ENCODE measurements at places on chromosomes 4 and X.
A peak's percentile ranks its signal among the peaks of the same experiment; 100 is the strongest.

GRCh38 chrX:132795181-132795580, 163.2 kb downstream of the HS6ST2 start:
- no peak for DNase-seq

GRCh38 chrX:30787012-30787411, 102.0 kb downstream of the TAB3 start:
- DNase-seq, result no peak

- no peak for DNase-seq
Measured at GRCh38 chrX:50813843-50814661, at the start of gene SHROOM4. TSS of gene SHROOM4 (minus strand) at chrX:50814194. CDS start at chrX:50814018, 176 bp downstream.

DNA sequence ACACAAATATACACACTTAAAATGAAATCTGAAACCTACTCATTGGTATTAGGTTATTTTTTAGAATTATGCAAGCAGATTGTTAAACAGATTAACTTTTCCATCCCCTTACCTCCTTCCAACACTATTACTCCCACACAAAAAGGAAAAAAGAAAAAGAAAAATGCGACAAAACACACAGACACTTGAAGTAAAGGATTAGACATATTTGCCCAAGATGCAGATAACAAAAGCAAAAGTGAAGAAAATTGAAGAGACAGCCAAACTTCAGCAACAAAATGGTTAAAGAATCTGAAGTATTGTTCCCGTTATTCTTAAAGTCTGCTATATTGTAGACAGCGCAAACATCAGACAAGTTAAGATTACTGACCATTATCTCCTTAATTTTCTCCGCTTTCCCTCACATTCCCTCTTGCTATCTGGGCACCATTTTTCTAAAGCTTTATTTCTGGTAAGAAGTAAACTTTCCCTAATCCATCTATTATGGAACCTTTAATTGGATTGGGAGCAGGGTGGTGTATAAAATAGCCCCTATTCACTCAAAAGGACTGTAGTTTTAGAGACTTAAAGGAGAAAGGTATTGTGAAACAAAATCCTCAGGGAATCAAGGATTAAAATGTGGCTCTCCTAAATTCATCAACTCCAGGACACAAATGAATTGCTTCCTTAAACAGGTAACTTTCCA, 34.7 kb upstream of the MAB21L2 start:
- no peak for DNase-seq

- DNase-seq, result no peak
Measured at GRCh38 chrX:1659664-1660461, 45.0 kb downstream of the ASMT start.

- DNase-seq, result no peak
Measured at GRCh38 chr4:57607566-57608180, 497.5 kb upstream of the IGFBP7 start.

DNA sequence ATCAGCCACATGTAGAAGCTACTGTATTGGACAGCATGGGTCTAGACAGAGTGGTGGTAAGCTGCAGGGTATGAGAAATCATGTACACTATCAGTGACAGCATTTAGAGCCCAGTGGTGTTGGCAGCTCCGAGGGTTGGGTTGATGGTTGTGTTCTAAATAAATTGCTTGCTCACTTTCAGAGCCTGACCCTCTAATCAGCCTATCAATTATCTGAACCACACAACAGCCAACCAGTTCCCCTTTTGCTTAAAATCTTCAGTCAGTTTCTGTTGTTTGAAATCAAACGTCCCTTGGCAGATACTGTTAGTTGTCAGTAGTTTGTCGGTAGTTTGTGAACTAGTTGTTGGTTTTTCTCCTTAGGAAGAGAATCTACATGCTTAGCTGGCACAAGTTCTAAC, 99.8 kb upstream of the RAI2 start:
- no peak for DNase-seq

GRCh38 chr4:3759236-3759635, 6.9 kb upstream of the ADRA2C start:
- no peak for DNase-seq

DNA sequence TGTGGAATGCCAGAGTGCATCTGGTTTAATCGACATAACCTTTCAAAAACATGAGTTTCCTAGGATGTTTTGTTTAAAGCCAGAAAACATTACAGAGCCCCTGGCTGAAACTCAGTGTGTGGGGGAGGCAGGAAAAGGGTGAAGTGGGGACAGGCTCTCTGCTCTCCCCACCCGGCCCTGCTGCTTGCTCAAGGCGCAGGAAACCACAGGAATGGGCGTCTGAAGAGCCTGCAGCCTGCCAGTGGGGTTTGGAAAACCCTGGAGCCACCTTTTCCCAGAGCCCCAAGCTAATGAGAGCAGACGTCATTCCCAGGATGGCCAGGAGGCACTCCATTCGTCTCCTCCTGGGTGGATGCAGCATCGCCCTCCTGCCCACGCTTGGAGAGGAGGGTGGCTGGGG, 240.6 kb downstream of the AFAP1 start:
- no peak for DNase-seq

- no peak for DNase-seq
Measured at GRCh38 chrX:41827886-41828285, 95.5 kb downstream of the CASK start.

GRCh38 chr4:40283968-40284367, 51.2 kb upstream of the CHRNA9 start:
- peak; percentile 88 for DNase-seq

DNA sequence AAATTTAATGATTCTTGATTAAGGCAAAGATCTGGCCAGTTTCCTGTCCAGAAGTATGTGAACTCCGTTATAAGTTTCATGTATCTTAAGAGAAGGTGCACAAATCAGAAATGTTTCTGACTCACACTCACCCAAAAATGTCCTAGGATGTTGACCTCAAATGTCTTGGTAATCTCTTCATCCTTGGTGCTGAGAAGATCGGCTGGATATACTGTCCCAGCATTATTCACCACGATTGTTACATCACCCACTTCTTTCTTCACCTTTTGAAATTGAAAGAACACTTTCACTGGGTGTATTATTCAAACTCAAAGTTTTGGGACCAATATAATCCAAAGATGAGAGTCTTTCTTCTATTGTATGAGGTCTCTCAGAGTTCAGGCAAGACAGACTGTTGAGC, 5.7 kb downstream of the HSD17B13 start:
- DNase-seq, result no peak

DNA sequence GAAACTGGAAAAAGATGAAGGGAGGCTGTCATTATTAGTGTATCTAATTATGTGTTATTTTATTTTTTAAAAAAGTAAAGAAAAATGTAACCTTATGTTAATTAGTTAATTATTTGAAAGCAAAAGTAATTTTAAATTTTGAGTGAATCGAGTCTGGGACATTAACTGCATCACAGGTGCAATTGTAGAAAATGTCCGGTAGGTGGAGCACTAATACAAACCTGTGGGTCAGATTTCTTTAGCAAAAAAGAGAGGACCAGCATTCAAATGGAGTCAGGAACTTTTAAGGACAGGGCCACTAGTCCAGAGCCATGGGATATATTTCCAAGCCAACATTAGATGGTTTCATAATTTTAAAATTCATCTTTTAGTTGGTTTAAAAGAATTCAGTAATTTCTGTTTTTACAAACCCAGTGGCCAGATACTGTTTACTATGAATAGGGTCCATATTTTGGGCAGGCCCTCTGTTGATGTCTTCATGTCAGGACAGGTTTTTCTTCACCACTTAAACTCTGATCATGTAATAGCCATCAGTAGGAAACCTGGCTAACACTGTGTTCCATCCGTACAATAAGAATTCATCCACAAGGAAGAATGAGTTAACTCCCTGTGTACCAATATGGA, 27.2 kb downstream of the BST1 start:
- DNase-seq, result peak; percentile 30

DNA sequence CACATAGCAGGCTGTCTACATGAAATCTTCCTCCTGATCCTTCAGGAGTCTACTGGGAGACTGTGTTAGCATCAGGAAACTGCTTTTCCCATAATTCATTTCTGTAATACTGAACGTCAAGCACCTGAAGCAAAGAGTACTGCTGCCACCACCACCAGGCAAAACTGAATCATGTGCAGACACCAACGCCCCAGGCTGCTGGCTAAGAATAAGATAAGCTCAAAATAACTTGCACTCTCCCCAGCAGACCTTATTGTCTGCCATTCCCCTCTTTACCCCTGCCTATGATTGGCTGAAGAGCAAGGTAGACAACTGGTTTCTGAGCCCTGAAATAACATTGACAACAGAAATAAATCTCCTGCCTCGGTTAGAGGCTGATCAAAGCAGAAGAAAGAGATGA, 70.1 kb downstream of the LHFPL1 start:
- no peak for DNase-seq

DNA sequence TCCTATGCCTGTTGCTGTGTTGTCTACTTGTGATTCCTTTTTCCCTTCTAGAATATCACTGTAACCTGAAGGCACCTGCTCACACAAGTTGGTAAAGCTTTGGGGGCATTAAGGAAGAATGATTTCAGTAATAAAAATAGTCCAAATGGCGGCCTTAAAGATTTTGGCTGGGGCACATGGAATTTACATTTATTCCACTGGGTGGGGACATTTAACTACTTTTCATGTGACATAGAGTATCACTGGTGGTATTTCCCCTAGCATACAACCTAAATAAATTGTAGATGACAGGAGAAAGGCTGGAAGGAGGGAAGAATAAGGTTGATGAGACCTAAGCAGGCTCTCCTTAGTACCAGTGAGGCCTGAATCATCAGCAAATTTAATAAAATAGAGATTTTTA, 121.8 kb upstream of the EDA2R start:
- DNase-seq, result no peak

DNA sequence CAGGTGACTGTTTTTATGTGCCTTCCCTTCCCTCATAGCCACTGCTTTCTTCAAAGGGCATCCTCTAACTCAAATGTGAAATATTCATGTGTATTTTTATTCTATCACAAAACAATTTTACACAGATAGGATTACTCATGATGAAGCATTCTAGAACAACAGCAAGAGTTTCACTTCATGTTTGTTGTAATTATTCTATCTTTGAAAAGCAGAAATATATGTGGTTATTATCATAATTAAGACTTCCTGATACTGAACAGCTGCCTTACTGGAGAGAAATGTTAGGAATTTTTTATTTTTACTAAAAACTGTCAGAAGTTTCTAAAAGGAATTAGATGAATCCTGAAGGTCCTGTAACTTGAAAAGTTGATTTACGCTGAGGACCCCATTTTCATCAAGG, 229.1 kb downstream of the PALLD start:
- DNase-seq, result no peak

- no peak for DNase-seq
Measured at GRCh38 chrX:141439651-141440050, 144.9 kb downstream of the SPANXA1 start.
